MM.1S (cell line): ENCODE measurements at places on chromosomes 2 and 18.
A peak's percentile ranks its signal among the peaks of the same experiment; 100 is the strongest.

DNA sequence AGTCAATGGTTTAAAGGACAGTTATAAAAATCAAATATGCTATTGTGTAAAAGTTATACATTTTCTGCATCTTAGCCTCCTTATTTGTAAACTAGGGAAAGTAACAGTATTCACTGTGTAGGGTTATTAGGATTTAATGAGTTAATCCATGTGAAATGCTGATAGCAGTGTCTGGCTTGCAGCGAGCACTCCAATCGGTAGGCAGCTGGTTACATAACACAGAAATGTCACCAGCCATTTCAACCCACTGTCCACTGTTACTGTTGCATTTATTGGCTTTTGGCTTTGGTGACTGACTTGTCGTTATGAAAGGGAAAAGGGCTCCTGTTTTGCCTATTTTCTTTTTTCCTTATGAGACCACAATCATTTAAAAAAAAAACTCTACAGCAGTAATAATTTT lies 38.9 kb downstream of the ID2 start:
- no peak for DNase-seq

DNA sequence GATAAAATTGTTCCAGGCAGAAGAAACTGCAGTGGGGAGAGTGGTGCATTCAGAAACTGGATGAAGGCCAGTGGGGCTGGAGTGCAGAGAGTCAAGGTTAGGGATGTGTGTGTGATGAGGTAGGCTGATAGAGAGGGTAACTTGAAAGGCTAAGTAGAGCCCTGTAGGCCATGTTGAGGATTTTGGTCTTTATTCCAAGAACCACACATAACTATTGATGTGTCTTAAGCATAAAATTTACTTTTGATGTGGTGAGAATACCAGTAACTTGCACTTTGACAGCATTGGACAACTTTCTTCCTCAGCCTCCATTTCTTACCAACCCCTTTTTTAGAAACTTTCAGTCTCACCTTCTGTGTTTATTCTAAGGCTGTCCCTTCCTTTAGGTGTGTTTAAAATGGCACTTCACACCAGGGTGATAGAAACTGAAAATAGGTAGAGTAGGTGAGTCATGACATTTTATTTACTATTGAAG lies 22.6 kb downstream of the MTX2 start:
- peak; percentile 87 for DNase-seq

- peak; percentile 28 for DNase-seq
These were observed 18.4 kb upstream of the DSC2 start for GRCh38 chr18:31120594-31120993.

DNA sequence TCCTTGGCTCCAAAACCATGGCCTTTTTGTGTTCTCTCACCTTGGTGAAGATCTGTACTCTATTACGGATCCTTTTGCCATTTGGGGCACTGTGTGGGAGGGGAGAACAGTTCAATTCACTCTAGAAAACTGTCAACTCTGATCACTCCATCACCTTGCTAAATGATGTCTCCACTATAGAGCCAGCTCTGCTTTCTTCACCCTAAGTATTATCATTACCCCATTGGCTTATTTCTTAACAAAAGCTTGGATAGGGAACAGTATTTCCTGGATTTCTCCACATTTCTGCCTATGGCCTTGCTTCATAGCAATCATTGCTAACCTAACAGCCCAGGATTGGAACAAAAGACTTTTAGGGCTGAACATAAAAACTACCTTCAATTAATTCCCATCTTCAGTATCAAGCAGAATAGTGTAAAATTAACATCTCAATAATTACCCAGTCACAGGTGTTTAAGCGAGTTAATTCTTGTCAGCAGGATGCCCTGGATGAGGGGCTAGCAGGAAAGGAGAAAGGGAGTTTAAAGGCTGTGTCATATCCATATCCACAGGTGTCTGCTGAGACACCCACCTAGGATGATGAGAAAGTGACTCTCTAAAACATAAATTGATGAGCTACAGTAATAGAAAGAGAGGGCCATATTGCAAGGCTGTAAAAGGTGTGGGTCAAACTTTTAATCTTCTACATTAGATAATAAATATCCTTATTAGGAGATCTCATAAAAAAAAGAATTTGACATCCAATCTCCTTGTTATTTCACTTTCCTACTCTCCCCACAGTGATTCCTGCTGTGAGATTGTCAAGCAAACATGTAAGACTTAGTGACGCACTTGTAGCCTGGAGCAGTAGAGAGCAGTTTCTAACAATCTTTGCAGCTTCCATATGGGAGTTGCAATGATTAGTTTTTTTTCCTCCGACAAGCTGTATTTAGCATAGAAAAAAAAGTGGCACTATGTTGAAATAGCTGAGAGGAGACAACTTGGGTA lies 589.5 kb upstream of the NXPH2 start:
- no peak for DNase-seq

GRCh38 chr2:54605836-54606235 lies 117.6 kb upstream of the EML6 start:
- DNase-seq, result no peak

DNA sequence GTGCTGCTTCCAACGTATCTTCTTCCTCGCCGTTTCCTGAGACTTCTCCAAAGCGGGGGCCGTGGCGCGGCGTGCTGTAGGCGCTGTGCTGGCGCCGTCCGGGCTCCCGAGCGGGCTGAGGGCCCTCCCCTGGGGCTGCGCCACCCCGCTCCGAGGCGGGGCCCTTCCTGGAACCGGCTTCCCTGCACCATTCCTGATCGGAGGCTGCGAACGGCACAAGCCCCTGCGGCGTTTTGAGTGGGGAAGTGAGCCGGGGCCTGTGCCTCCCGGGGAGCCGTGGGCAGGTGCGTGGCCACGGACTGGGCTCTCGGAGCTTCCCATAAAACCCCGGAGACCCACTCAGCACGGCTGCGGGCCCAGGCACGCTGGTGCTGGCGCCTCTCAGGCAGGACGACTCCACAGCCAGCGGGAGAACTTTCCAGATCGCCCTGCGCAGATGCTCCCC lies 74.7 kb downstream of the PSMG2 start:
- no peak for DNase-seq

DNA sequence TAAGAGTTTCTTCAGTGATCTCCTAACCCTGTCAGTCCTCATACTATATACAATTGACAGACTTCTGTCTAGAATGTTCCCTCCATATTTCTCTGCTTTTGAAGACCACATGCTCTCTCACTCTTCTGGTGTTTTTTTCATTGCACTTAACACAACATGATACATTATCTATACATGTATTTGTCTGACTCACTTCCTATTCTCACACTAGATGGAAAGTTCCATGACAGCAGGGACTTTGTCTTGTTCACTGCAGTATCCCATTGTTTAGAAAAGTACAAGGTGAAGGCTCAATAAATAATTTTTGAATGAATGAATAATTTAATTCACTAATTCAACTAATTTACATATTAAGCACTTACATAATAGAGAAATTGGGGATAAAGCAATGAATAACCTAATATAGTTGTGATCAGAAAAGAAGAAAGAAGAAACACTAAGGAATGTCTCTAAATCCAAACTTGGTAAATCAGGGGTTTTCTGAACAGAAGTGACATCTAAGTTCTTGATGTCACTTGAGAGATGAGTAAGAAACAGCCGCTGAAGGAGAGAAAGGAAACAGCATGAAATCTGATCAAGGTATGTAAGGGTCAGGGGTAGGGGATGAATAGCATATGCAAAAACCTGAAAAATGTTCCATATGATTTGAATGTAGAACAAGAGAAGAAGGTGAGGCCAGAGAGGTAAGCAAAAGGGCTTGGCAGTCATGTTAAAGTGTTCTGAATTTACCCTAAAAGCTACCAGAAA lies 42.4 kb downstream of the MBD2 start:
- DNase-seq, result no peak

DNA sequence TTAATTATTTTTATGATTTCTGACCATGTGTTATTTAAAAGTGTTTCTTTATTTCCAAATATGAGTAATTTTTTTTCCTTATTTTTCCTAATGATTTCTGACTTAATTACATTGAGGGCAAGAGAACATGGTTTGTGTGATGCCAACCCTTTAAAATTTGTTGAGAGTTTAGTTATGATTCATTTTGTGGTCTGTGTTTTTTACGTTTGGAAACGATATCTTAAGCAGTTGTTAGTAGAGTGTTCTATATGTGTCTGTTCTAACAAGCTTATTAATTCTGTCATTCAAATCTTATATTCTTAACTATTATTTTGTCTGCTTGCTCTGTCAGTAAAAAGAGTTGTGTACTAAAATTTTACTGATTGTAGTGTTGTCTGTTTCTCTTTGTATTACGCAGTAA lies 15.0 kb downstream of the NAB1 start:
- DNase-seq, result no peak

GRCh38 chr2:239226677-239227581 lies 173.9 kb downstream of the HDAC4 start:
- DNase-seq, result no peak

DNA sequence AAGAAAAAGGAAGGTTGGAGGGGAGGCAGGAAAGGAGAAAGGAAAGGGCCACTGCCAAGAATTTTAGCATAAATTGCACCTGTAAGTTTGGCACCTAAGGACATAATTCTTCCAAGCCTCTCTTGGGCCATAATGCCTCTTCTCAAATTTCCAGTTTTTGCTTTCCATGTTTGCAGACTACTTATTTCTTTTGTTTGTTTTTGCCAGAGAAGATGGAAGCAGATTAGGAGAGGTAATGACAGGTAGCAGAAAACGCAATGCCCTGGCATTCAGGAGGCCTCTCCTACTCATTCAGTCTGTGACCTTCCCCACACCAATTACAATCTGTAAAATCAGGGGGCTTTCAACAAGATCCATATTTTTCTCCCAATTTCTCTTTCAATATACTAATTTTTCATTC lies 56.8 kb downstream of the MRPL33 start:
- no peak for DNase-seq

DNA sequence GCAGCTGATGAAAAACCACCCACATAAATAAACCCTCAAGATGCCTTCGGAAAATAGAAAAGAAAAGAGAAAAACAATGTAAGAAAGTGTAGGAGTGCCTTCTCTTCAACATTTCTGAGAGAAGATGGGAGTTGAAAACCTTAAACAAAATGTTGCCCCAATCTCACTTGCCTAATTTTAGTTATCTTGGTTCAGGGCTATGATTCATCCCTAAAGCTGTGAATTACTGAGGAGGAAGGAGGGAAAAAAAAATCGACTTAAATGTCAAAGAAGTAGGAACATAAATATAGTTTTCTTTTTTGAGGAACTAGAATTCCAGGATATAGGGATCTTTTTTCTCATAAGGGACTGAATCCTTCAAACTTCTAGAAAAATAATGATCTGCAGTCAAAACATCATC lies 360.3 kb downstream of the TGIF1 start:
- DNase-seq, result no peak

GRCh38 chr2:206480161-206480560 lies 36.8 kb downstream of the ADAM23 start:
- no peak for DNase-seq

- peak; percentile 43 for DNase-seq
These were observed 127.3 kb downstream of the DNER start for GRCh38 chr2:229586746-229587705.

GRCh38 chr2:220191031-220191430 lies 563.6 kb downstream of the SLC4A3 start:
- DNase-seq, result no peak

- no peak for DNase-seq
These were observed 155.1 kb downstream of the SMAD7 start for GRCh38 chr18:48795696-48796095.

- DNase-seq, result no peak
These were observed 537.1 kb upstream of the ID2 start for GRCh38 chr2:8144785-8145184.

- no peak for DNase-seq
These were observed 3.5 kb upstream of the KLF11 start for GRCh38 chr2:10039658-10040410.

GRCh38 chr2:127048969-127049897 lies 57.7 kb downstream of the BIN1 start:
- DNase-seq, result no peak

DNA sequence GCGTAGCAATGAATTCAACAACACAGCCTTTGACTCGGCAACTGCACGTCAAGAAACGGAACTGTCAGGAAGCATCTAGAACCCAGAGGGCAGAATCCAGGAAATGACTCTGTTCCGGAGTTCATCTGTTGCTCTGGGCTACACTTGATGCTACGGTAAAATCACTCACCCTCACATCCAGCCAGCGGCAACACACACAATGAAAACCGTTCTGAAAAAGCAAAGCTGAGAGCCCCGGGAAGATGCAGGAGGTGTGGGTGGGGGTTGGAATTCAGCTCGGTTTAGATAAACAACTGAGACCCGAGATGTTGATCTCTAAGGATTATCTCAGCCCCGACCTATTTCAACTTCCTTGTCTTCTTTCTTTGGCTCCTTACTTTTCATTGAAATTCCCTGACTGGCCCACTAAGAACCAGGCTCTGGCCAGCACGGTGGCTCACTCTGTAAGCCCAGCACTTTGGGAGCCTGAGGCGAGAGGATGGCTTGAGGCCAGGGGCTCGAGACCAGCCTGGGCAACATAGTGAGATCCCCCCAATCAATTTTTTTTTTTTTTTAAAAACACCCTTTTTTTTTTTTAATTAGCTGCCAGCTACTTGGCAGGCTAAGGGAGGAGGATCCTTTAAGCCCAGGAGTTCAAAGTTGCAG lies 13.3 kb upstream of the RAB17 start:
- peak; percentile 91 for DNase-seq

GRCh38 chr18:11258039-11258610 lies 108.8 kb upstream of the PIEZO2 start:
- DNase-seq, result no peak

DNA sequence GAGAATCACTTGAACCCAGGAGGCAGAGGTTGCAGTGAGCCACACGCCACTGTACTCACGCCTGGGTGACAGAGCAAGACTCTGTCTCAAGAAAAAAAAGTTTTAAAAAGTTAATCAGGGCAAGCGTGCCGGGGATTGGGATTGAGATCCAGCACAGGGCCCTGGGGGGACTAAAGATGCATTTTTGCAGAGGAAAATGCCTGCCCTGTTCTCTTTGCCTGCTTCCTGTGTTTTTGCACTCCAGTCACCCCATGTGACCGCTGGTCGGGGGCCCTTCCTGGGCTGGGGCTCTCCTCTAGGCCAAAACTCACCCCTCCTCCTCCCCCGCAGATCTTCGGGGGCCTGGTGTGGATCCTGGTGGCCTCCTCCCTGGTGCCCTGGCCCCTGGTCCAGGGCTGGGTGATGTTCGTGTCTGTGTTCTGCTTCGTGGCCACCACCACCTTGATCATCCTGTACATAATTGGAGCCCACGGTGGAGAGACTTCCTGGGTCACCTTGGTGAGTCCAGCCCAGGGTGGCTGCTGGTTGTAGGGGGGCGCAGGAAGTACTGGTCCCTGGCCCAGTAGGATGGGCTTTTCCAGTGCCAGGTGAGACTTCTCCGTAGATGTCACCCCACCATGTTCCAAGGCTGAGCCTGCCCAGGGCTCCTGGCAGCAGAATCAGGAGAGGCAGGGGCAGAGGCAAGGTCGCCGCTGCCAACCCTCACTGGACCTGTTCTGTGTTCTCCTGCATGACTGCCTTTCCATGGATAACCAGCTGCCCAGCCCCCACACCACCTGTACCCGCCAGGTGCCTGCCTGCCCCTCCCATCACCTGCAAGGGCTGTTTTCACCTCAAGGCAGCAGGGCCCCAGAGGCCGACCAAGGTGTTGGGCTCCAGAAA lies 22.4 kb downstream of the MAL start:
- DNase-seq, result no peak

DNA sequence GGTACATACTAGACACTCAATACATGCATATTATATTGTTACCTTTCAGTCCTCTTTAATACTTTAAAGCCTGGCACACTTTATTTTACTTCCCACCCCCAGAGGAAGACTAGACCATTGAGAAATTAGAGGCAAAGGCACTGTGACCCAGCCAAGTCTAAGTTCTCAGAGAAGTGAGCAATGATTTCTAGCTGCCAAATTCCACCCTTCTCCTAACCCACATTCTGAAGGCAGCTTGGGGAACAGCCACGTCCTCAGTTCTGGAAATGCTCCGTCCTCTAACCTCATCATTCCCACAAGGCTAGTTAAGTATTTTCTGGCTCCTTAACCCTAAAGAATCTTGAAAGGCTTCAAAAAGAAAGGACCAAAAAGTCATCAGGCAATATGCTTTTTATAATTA lies 86.6 kb downstream of the COL5A2 start:
- no peak for DNase-seq
